NCI-H2029 (cell line): ENCODE measurements at places on chromosomes 1 and 21.

- DNase-seq, result no peak
Observed at GRCh38 chr21:20377250-20377649, 621.0 kb upstream of the NCAM2 start.

DNA sequence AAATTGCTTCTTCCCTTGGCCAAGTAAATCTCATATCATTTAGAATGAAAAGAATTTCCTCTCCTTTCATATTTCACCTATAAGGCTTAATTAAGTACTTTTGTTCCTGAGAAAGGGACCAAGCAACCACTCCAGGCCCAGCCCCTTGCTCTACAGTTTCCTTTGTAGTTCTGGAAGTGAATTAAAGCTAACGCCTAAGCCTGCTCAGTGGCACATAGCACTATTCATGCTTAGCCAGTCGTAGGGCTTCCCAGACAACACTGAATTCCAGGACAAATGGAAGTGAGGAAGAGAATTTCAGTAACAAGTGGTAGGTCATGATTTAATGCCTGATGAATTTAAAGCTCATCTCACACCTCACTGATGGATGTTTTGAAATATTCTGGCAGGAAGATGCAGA, 73.3 kb downstream of the RPAP2 start:
- no peak for DNase-seq

GRCh38 chr1:65420590-65421350, at the start of the genes LEPR and LEPROT:
TSS of gene LEPR (plus strand) at chr1:65420668. CDS start at chr1:65565566, 144,898 bp downstream.
TSS of gene LEPROT (plus strand) at chr1:65420668. CDS start at chr1:65420725, 57 bp downstream.
- peak; percentile 23 for DNase-seq

GRCh38 chr21:16040601-16041000, 310.8 kb downstream of the USP25 start:
- DNase-seq, result no peak

DNA sequence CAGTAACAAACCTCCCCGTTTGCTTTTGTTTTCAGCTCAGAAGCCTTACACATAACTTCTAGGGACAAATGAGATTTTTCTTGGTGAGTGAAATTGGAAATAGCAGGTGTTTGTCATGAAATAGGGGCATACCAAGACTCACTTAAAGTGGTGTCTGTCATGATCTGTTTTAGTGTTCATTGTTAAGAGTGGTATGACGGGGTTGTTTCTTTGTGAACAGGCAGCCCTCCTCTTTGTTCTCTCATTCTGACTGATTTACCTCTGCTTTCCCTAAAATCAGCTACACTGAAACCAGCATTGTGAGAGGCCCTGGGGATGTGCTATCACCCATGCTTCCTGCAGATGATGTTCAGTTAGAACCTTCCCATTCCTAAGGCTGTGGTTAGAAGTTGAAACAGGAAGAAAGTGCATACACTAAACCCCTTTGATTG, 2.5 kb upstream of the ERO1B start:
- no peak for DNase-seq
